ENCODE measurements at places on chromosomes 12 and 14. TPM values are rescaled to one million over a fixed set of nuclear protein-coding genes. Genes with fewer than 3 reads are reported as not detected.
A peak's percentile ranks its signal among the peaks of the same experiment; 100 is the strongest.

- no peak for DNase-seq
Measured at GRCh38 chr12:23640754-23641153, 308.7 kb downstream of the SOX5 start.

GALNT8 gene
- total RNA-seq, result not detected

GPR84 gene
- not detected for total RNA-seq

DNA sequence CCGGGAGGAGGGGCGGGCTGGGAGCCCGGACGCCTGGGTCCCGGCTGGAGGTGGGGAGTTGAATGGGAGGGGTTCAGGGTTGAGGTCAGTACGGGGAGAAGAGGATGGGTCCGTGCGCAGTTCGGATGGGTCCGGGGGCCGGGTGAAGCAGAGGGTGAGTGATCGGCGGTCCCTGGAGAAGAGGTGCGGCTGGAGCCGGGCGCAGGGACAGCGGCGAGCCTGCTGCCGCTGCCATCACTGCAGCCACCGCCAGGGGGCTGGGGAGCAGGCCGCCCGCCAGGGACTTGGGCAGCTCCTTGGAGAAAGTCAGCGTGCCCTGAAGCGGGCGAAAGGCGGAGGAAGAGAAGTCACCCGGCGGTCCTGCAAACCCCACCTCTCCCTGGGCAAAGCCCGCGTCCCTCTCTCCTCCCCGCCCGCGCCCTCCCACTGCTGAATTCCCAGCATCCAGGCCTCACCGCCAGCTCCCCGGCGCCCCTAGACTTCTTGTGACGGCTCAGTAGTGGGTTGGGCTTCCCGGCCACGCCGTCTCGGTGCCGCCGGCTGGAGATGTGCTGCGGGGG lies 6.0 kb upstream of the GPR84 start:
- peak; percentile 98 for DNase-seq

CCDC92 gene
- 29.5 TPM for total RNA-seq

GRCh38 chr14:98999901-99000300 lies 272.1 kb downstream of the BCL11B start:
- DNase-seq, result no peak

KRT83 gene
- not detected for total RNA-seq
